IMR-90 (cell line): ENCODE measurements at places on chromosomes 7 and 10. TPM values are rescaled to one million over a fixed set of nuclear protein-coding genes. Genes with fewer than 3 reads are reported as not detected.

DNA sequence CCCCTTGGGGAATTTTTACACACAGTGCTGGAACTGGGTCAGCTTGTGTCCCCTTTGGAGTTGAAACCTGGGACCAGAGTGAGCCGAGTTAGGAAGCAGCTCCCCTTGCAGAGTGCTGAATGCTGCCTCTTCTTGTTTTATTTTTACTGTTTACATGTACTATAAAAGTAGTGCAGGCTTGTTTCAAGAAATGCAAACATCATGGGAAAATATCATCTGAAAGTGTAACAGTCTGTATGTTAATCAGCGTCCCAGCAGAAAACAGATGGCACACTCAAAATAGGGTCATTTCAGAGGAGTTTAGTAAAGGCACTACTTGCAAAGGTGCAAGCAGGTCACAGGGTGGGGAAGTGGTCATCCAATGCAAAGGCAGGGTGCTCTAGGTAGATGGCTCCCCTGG lies 30.1 kb downstream of the CXCL12 start:
- no peaks in the 10 kb centered on the region for H3K27me3 ChIP-seq
- no peaks in the 10 kb centered on the region for H3K36me3 ChIP-seq
- no peak for DNase-seq
- H3K4me3 ChIP-seq: no peak overlapping the region
- H3K4me1 ChIP-seq: peaks cover 14% of the 10 kb centered on the region; the same call in 1 of the 2 replicates

GRCh38 chr7:2542011-2542915 lies 13.1 kb downstream of the BRAT1 start:
- peaks cover 61% of the 10 kb centered on the region for H3K36me3 ChIP-seq
- DNase-seq: no peak
- no peak overlapping the region for H3K27ac ChIP-seq

ORC5 gene
- total RNA-seq: 18.8 and 27.8 TPM in 2 replicates

ATG9B gene
- 0.18 TPM in 1 of 2 replicates, not detected in the other for total RNA-seq

- no peaks in the 10 kb centered on the region for H3K36me3 ChIP-seq
- H3K27ac ChIP-seq: no peak overlapping the region
- peaks cover 12% of the 10 kb centered on the region for H3K4me1 ChIP-seq
- no peak overlapping the region for H3K4me3 ChIP-seq
- no peak for DNase-seq
Measured at GRCh38 chr10:76354212-76354738, 922.9 kb downstream of the LRMDA start.
